ENCODE measurements at places on chromosomes 4 and X.

GRCh38 chr4:123976819-123977218, 580.2 kb downstream of the SPRY1 start:
- DNase-seq, result no peak

- no peak for DNase-seq
Observed at GRCh38 chrX:70525733-70526132, 81.1 kb downstream of the DLG3 start.

DNA sequence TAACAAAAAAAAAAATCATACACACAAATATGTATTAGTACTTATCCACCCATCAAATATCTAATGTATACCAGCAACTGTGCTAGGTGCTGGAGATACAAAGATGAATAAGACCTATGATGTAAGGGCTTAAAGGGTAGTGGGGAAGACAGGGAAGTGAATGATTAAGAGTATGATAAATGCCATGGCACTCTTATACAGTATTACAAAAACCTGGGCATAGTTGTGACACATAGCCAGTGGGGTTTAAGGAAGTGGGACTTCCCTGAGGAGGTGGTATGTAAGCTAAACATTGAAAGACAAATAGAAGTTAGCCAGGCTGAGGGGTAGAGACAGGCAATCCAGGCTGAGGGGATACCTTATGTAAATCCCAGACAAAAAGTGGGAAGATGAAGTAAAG, 23.5 kb downstream of the CHM start:
- DNase-seq, result no peak

DNA sequence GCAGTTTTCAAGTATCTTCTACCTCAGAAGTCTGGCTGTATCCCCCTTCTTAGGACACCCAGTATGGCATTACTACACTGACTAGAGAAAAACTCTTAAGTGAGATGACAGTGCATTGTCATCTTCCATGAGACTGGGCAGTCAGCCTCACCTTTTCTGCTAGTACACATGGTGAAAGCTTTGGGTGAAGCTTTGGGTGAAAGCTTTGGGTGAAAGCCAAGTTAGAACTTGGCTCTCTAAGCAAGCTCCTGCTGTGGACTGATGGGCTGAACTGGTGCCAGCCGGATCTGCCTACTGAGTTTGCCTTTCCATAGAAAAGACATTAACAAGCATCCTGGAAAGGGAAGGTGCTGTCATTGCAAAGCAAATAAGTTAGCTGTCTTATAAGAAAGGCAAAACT, 8.8 kb downstream of the EPHA5 start:
- DNase-seq, result no peak

- DNase-seq, result no peak
Observed at GRCh38 chr4:7347981-7348380, 86.7 kb downstream of the PSAPL1 start.

- no peak for DNase-seq
Observed at GRCh38 chr4:77827343-77827742, 8.2 kb upstream of the CNOT6L start.

DNA sequence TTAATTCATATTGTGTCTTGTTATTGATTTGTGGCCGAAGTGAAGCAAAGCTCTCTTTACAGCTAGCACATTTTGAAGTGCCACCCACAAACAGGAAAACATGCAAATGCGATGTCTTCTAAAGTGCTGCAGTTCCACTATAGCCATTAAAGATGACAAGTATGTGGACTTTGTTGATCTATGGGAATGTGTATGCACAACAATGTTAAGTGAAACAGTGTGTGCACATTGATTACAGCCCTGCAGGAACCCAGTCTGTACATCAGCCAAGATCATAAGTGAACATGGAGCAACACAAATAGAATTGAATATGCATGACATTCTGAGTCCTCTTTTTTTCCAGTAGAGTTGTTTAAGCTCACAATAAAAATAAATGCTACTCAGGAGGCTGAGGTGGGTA, 43.0 kb downstream of the TFDP3 start:
- DNase-seq, result no peak

DNA sequence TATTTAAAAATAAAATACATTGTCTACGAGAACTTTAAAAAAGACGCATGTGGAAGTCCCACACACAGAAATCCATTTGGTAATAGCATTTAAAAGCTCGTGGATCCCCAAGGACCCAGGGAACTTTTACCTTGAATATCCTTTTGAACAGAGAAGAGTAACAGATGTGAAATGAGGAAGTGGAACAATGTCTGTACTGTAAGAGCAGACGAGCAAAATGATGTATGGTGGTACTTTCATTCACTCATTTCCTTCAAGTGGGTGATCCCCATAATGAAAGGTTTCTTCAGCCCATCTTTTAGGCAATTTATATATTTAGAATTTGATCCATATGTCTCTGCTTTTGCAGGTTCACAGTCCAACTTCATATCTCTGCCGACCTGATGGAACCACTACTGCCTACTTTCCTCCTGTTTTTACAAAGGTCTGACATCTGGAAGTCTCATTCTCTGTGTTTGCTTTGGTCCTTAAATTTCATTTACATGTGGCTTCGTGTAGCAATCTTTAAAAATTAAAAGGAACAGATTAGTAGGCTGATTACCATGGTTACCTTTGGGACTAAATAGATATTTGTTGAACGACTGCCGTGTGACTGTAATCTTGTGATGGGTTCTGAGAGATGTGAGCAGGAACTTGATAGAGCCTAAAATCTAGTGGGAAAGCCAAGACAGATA, 188.4 kb downstream of the PALLD start:
- DNase-seq, result no peak

DNA sequence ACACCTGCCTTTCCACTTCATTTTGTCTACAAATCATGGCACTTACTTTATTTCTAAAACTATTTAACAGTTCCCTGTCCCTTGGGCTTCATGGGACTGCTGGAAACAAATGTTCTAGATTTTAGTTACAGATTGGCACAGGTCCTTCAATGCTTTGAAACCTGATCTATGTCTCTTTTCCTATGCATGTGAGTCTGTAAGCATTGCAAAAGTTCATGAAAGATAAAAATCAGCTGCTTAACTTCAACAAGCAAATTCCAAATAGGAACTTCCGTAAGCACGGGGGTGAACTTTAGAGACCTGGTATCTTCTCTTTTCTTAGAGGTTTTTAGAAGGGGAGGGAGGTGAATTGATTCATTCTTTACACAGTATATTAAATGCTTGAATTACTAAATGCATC, 9.5 kb downstream of the LGI2 start:
- no peak for DNase-seq

GRCh38 chr4:145909281-145909715, 29.3 kb downstream of the ZNF827 start:
- no peak for DNase-seq

GRCh38 chr4:74093981-74094623, 4.9 kb downstream of the CXCL2 start:
- DNase-seq, result no peak

DNA sequence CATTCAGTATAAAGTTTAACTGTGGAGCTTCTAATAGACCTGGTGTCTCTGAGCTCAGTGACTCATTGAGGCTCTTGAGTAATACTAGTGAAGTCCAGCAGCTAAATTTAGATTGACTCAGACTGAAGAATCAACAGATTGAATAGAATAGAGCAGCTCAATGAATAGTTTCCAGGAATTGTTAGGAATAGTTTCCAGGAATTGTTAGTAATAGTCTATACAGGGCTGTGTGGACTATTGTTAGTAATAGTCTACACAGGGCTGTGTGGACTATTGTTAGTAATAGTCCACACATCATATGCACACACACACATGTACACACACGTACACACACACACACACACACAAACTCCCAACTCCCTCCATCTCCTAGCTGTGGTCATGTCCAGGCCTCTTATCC, 3.0 kb downstream of the GIMD1 start:
- no peak for DNase-seq

DNA sequence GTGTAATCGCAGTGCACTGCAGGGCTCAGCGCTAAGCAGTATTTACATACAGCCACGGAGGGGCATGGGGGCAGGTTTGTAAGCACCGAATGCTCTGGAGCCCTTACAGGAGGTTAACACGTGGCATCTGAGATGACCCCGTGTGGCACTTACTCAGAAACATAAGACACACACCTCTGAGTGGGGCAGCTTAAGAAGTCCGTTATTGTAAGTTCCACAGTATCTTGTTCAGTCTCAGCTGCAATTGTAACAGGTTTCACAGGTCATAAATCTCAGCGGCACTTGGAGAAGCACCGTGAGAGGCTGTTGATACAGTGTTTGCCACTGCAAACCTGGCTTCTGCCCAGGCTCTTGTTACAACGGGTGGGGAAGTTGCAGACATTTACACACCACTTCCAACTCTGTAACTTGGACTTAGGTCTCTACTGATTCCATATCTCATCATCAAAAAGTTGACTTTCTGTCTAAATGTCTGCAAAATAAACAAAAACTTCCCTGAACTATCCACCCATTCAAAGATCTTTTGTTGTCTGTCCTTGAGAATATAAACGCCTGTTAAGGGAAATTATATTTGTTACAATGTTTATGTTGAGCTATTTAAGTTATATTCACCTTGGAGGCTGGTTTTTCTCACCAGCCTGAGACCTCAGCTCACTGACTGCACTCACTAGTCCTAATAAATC, 10.3 kb downstream of the CPLX1 start:
- no peak for DNase-seq

- DNase-seq, result no peak
Observed at GRCh38 chr4:66482186-66482585, 811.9 kb upstream of the EPHA5 start.

GRCh38 chrX:119638725-119639471, 32.7 kb upstream of the NKRF start:
- no peak for DNase-seq

GRCh38 chrX:132004728-132005127, 18.4 kb upstream of the STK26 start:
- no peak for DNase-seq
